ENCODE measurements at places on chromosomes 3 and 15.

DNA sequence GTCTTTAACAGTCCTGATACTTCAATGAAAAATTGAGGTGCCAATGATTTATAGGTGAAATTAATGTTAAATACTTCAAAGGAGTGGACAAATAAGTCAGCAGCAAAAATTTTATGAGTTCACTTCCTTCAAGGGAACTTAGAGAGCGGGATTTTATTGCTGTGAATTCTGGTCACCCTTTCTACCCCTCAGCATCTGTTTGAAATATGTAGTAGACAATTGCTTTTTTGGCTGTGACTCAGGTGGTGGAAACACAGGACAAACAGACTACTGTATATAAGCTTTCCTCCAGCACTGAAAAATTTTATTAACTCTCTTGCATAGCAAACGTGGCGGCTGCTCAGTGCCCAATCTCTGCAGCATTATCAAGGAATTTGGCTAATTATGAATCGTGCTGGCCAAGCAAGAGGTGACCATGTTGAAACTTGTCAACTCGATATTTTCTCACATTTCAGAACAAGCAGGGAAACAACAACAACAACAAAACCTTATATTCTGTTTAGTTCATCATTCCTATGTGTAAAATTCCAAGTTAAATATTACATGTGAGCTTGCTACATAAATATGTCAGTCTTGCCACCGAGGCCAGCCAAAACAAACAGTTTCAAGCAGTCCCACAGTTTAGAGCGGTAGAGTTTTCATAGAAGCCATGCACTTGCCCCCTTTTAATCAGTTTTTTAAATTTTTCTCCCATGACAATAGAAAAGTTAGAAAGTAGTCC lies 420.2 kb downstream of the FOXP1 start:
- no peak for DNase-seq

DNA sequence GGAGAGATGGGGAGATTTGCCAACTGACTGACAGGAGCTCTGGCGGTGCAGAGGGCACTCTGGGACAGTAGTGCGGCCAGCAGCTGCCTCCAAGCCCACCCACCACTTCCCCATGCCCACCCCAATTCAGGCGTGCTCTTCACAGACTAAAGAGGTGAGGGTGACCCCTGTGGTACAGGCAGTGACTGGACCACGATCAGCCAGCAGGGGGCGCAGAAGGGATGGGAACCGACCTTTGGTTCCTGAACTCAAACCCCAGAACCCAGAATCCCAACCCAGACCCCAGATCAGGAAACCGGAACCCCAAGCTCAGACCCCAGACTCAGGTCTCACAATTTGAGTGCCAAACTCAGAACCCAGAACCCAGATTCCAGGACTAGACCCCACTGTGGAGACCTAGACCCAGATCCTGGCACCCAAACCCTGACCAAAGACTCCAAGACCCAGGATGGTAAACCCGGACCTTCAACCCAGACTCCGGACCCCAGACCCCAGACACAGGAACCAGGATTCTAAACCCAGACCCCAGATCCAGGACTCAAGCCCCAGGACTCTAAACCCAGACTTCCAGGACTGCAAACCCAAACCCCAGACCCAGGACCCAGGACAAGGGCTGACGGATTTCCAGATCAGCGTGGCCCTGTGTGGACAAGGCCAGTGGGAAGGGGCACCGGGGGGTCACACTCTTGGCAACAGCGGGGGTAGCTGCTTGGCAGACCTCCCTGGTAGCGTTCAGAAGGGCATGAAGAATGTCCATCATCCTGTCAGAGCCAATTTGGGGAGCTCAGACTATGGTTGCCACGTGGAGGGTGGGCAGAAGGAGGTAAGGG lies 3.7 kb upstream of the MYL3 start:
- peak; percentile 50 for DNase-seq

GRCh38 chr15:92877416-92877815 lies 22.7 kb upstream of the CHD2 start:
- DNase-seq = no peak

- peak; percentile 68 for DNase-seq
Measured at GRCh38 chr3:43638594-43639447, 17.0 kb upstream of the ANO10 start.

GRCh38 chr3:32436816-32437189 lies 45.1 kb downstream of the CMTM7 start:
- DNase-seq = no peak

GRCh38 chr15:77901921-77902750 lies 175.4 kb downstream of the TBC1D2B start:
- DNase-seq = no peak

DNA sequence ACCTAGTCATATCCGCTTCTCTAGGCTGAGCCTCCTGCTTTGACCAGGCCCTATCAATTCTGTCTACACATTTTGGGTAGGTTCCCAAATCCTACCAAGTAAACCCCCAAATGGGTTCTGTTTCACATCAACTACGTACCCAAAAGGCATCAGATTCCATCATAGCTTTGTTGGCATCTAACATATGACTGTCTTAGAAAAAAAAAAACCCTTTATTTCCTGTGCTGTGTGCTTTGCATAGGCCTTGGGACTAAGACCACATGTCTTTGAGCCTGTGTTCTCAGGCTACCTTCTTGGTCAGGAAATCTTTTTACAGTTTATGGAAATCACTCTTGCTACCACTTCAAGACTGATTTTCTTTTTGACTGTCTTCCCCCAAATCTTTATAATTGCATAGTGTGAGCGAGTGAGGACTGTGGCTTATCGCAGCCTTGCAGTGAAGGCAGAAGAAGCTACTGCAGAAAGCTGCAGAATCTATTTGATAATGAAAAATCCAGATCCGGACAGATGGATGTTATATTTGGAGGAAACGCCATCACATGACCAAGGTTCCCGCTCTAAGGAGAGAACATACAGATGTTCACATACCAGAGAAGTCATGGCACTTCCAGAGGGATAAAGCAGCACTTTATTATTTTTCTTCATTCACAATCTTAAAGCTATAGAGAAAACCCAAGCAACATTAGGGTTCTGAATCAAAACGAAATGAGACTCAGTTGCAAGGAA lies 111.2 kb downstream of the EOMES start:
- no peak for DNase-seq

DNA sequence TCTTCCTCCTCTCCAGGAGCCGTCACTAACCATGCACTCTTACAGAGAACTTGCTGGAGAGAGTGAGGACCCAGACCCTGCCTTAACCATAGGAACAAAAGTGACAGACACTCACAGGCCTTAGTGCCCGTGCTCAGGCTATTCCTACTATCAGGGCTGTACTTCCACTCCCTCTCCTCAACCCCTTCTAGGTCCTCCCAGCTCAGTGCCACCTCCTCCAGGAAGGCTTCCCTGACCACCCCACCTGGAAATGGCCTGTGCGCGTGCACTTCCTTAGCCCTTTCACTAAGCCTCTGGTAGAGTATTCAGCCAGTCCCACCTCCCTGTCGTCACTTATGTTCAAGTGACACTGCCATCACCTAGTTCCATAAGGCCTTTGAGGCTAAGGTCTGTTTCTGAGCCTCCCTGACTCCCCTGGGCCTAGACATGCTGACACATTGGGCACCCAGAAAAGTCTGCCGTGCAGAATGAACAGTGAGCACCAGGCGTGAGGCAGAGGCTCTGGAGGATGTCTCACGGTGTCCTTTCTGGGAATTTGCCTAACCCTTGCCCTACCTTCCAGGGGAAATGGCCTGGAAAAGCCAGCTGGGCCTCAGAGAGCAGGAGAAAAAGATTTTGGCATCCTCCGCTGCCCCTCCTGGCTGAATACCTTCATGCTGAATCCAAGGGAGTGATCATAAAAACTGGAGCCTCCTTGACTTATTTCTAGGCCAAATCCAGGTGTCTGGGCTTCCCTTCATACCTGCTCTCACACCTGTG lies 108.6 kb upstream of the SMAD3 start:
- no peak for DNase-seq

DNA sequence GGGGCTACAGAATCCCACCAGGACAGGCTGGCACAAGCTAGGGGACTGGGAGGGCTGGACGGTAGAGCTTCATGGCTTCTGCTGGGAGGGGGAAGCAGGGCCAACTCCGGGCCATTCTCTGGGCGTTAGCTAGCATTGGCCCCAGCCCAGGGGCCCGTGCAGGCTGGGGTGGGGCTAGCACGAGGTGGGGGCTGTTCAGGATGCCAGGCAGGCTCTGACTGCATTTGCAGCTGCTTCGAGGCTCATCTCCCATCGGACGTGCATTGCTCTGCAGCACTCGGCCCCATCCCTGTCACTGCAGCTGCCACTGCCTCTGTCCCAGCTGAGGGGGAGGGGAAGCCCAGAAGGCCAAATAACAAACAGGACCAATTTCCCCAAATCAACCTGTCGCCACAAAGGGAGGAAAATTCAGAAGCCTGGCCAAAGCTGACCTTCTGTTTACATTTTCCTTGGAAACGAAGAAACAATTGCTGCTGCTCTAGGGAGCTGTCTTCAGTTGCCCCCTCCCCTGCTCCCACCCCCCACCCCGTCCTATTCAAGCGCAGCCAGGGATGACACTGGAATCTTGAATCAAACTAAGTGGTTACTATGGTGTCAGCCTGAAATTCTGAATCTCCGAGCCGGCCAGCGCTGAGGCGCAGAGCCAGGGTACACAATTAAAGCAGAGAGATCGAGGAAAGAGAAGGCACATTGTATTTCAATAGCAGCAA lies 138.8 kb upstream of the PRR20G start:
- no peak for DNase-seq

GRCh38 chr3:141287326-141287725 lies 55.7 kb downstream of the PXYLP1 start:
- no peak for DNase-seq

GRCh38 chr3:103381296-103382079 lies 946.7 kb downstream of the ZPLD1 start:
- DNase-seq = no peak

DNA sequence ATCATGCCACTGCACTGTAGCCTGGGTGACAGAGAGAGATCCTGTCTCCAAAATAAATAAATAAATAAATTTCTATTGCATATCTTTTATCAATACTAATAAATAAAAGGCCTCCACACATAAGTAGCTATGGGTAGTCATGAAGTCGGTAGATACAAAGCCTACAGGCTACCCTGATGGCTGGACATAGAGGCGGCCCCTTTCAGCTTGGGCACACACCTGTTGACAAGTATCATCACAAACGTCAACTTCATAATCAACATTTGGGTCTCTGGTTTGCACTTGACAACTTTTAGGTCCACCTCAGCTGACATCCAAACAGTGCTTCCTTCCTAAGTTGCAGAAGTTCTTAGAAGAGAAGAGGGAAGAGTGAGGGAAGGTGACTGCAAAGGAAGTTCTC lies 53.4 kb downstream of the ITGA11 start:
- DNase-seq = no peak

DNA sequence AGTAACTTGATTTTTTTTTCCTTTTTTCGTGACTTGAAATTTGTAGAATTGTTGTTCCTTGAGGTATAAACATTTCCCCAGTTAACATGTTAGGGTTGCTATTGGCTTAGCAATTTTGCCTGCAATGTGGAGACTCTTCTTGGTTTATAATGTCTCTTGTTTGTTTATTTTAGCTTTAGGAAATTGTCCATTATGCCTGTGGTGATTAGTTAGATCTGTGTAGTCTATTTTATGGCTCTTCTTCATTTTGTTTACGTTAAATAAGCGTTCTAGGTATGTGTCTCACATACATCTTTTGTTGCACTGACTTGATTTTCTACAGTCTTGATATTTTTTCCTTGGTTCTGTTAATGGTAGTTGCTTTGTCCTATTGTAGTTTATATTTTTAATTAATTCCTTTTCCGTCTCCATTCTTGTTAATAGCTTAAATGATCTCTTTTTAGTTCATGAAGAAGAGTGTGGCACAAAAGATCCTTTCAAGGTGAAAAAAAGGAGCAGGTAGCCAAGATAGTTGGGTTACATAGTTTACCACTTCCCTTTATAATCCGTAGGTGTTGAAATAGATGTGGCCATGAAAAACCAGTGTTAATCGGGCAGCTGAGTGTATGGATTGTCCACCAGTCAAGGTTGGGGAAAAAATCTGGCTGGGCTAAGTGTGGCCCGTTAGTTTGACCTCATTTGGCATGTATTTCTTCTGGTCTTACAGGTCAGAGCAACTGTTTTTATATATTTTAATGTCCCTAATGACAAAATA lies 12.1 kb downstream of the IQGAP1 start:
- no peak for DNase-seq

GRCh38 chr3:142498397-142499180 lies 50.8 kb upstream of the XRN1 start:
- DNase-seq = no peak
